ENCODE measurements at places on chromosomes 3 and 15.

DNA sequence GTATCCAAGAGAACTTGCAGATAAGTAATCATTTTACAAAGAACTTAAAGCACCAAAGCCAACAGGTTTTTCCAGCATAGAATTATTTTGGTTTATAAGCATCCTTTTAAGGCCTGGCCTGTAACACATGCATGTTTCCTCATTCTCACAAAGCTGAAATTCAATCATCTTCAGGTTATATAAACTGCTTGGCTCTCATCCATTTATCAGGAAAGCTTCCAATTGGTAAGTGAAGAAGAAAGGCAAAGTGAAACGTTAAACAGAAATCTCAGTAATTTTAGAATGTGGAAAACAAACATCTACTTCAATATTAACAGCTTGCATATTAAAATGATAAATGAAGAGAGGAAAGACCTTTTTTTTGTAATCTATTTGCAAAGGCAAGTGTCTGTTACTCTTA, 1.6 kb downstream of the SERP1 start:
- no peak for DNase-seq

DNA sequence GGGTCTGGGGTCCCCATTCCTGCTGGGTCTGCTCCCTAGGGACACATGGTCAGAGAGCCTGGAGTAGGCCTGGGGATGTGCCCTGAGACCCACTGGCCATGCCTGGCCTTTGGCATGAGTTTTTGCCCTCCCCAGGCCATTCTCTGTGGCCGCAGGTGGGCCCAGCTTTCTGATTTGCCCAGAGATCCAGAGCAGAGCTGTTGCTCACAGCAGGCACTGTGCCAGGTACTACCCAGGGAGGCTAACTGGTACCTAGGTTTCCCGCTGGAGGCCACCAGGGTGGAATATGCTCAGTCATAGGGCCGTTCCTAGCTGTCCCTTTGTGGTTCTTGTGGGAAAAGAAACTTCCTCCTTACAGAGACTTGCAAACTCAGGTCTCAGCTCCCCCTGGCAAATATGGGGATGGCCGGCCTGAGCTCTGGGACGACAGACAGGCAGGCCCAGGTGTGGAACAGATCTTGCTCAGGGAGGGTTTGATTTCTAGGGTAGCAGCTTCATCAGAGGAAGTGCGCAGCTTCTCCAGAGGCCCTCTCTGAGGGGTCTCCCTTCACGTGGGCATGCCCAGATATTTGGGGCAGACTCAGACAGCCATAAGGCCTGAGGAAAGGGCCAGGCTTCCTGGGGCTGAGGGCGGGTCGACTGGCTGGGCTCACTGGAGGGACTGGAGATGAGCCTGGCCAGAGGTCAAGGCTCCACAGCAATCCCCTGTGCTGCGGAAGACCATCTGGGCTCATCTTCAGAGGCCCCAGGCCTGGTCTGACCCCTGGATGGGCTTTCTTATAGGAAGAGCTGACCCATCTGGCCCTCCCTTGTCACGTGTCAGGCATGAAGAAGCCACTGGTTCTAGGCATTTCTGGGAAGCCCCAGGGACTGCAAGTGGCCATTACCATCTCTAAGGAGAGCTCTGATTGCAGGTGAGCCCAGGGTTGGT, 28.0 kb downstream of the ACAA1 start:
- peak; percentile 48 for DNase-seq

- no peak for DNase-seq
Measured at GRCh38 chr15:97099040-97099439, 768.5 kb downstream of the NR2F2 start.

DNA sequence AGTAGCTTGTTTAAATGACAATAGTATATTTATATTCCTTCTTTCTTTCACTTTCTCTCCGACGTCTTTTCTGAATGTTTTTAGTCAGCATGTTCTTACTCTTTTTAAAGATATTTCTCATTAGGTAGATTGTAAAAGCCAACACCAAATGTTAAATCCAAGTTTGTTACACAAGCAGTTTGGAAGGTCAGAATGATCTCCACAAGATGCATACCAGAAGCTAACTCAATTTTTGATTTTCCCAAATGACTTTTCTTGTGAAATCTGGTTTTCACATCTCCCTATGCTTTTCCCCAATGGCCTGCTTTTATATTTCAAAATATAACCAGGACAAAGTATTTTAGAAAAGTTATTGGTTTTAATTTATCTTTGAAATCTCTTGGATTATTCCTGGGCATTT, 49.7 kb upstream of the TPRG1 start:
- no peak for DNase-seq

GRCh38 chr15:31365655-31366127, 39.1 kb downstream of the KLF13 start:
- DNase-seq, result peak; percentile 96

DNA sequence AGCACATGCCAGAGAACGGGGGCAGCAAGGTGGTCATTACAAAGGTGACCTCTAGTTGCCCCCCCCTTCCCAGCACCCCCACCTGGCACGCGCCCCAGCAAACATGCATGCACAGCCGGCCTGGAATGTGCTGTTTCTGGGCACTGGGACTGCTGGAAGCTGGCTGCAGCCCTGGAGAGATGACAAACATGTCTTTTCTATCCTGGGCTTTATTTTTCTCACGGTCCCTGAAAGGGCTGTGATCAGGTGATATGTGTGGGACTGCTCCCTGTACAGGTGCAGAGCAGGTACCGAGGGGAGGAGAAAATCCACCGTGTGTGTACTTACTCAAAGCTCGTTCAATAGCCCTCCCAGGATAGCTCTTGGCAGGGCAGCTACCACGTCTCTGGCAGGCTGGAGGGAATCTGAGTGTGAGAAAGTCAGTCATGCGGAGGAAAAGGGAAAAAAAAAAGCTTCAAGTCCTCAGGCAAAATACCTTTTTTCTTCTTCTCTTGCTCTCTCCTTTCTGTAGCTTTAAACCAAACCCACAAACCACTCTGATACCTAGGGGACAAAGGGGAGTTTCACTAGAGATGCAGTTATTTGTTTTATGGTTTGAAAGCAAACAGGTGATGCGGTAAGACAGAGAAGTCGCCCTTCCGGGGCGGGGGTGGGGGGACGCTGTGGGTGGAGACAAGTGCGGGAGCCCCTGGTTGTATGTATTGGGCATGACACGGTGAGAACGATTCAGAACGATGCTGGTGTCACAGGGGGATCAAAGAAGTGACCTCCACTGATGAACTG, 5.0 kb upstream of the HES1 start:
- DNase-seq, result peak; percentile 59

- no peak for DNase-seq
Measured at GRCh38 chr3:117696851-117697407, 987.4 kb downstream of the TUSC7 start.

- DNase-seq, result no peak
Measured at GRCh38 chr3:144947895-144948294, 976.3 kb downstream of the DIPK2A start.

GRCh38 chr3:58349792-58350626, 17.3 kb downstream of the PXK start:
- peak; percentile 41 for DNase-seq

GRCh38 chr3:45280971-45281370, 54.9 kb upstream of the TMEM158 start:
- no peak for DNase-seq

DNA sequence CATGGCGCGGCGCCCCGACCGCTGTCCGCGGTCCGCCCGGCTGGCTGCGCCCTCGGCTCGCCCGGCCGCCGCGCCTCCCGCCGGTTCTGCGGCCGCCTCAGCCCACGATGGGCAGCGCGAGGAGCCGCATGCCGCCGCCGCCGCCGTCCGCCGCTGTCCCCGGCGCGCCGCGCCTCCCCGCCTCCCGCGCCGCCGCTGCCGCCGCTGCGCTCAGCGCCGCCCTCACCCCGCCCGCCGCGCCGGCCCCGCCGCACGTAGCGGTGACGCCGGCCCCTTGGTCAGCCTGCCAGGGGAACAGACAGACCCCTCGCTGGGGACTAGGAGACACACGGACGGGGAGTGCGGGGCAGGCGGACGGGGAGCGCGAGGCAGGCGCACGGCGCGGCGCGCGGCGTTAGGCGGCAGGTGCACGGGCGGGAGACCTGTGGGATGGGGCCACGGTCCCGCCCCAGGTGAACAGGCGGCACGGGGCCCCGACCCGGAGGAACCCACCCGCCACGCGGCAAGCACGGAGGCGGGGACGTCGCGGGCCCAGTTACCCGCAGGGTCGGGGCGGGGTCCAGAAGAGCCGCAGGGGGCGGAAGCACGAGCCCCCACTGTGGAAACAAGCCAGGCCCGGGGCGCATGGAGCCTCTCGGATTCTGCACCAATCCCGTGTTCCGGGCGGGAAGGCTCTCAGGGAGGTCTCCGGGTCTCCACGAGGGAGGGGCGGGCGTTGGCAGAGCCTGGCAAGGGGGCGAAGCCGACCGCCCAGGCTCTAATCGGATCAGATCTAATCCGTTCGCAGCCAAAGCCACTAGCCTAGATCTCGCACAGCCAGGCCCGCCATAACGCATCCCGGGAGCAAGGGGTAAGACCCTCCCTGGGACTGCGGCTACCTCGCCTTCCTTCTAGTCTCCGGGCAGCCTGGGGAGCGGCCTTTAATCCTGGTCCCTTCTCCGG, at the start of gene CSPG5:
Gene CSPG5, minus strand, starts transcription at position 175 of the 942 bp plus-strand sequence. Its CDS starts 172 bp downstream, at position 3.
- DNase-seq, result no peak

GRCh38 chr3:138303474-138303873, 26.2 kb downstream of the NME9 start:
- DNase-seq, result no peak

DNA sequence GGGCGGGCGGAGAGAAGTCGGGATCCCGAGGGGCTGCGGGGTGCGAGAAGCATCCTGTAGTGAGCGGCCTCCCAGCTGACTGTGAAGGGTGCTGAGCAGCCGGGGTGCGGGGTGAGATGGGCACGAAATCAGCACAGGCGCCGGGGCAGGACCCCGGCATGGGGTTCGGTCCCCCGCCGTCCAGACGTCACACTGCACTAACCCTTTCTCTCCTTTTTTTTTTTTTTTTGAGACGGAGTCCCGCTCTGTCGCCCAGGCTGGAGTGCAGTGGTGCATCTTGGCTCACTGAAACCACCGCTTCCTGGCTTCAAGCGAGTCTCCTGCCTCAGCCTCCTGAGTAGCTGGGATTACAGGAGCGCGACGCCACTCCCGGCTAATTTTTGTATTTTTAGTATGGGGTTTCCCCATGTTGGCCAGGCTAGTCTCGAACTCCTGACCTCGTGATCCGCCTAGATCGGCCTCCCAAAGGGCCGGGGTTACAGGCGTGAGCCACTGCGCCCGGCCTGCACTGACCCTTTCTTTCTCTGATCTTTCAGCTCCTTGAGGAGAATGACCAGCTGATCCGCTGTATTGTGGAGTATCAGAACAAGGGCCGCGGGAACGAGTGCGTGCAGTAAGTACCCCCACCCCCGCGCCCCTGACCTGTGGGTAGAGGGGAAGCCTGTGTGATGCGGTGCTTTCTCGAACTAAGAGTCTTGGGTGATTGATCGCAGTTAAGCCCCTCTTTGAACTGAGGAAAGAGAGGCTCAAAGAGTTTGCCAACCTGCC, 513 bp downstream of the SS18L2 start:
- DNase-seq, result no peak

DNA sequence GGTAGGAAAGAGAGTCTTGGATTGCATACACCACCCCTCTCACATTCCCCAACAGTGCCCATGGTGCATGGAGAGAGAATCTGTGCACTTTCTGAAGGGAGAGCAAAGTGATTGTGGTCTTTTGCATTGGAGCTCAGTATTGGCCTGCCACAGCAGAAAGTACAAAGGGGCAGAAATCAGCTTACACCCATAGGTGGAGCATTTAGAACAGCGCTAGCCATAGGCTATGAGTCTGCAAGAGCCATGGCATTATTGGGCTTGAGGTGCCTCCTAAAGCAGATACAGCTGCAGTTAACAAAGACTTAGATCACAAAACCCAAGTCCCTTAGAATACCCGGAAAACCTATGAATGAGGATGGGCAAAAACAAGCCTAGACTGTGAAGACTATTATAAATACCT, 21.8 kb downstream of the SI start:
- DNase-seq, result no peak

DNA sequence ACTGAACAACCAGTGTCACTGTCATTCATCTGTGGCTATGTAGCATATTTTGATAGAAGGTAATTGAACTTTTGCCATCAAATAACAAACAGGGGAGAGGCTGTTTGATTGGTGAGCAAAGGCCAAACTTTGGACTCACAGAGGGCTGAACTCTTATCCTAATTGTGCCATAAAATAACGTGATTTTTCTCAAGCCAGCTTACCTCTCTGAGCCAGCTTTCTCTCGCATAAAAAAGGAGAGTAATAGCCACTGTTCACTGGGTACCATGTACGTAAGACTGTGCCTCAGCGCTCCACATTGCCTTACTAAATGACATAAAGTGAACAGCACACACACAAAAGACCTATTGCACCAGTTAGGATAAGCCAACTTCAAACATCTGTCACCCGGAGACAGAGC, 216.9 kb downstream of the LRTM1 start:
- no peak for DNase-seq

DNA sequence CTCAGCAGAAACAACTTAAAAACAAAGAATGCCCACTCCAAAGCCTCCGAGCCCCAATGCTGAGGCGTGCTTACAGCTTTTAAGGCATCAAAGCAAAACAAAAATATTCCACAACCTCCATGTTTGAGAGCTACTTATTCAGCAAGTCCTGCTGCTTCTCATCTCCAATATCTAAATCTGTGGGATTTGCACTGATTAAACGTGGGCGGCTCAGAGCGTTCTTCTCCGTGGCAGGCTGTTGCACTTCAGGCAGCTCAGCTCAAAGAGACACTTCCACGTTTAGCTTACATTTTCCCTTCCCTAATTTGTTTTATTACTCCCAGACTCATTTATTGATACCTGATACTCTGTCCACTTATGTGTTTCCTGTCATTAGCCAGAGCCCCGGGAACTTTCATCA, 282.6 kb upstream of the MCTP2 start:
- no peak for DNase-seq

- no peak for DNase-seq
Measured at GRCh38 chr15:100596792-100597191, 5.2 kb downstream of the LINS1 start.

Measured in left lobe of liver (tissue), 2 donors.